ENCODE measurements at places on chromosomes 2 and 18.
A peak's percentile ranks its signal among the peaks of the same experiment; 100 is the strongest.

DNA sequence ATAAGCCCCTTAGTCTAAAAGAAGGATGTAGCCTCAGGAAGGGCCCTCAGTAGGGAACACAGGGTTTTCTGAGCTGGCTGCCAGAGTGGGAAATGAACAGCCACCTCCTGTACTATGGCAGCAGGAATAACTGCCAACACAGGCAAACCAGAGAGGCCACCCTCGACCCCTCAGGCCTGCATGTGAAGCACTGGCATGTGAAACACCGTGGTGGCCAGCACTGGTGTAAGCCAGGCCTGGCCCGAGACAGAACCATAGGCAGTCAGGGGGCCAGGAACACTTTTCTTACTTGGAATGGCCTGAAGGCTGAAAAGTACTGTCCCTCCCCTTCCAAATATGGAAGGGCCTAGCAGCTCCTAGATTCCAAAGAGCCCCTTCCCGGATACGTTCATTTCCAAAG lies 28.2 kb downstream of the SFXN5 start:
- DNase-seq, result no peak

DNA sequence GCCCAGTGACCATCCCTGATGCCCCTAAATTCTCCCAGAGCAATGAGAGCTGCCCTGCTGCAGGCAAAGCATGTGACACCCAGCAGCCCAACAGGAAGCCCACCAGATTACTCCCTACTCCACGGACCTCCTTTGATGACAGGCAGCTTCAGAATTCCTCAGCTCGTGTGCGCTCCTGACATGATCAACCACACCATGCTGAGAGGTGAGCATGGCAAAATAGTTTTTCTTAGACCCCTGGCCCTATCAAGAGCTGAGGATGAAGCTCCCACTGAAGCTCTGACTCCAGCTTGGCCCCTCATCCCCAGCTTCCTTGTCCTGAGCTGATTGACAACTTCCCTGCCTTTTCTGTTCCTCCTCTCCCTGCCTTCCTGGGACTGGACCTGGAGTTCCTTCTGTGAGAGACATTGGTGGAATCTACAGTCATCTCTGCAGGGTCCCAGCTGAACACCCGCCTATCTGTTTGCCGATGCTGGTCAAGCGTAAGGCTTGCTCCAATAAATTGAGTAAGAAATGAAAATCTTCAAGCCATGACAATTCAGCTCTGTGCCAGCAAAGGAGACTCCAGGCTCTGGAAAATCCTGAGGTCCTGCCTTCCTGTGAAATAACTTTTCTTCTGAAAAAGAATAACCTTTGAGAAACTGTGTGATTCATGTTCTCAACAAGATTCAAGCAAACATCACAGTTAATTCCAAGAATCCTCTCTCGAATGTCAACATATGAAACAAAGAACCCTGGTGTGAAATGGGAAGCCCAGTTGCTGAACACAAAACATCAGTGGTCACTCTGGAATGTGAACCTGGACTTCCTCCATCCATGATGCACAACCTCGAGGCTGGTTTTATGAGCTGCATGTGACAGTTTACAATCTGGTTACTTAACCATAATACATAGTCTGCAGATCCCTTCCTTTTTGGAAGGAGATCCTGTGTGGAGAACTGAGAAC lies 201.1 kb downstream of the SPP2 start:
- DNase-seq, result no peak

- no peak for DNase-seq
These were observed 411.5 kb downstream of the TGIF1 start for GRCh38 chr18:3861495-3861894.

- DNase-seq, result no peak
These were observed 18.2 kb downstream of the PTPRM start for GRCh38 chr18:7585276-7585670.

DNA sequence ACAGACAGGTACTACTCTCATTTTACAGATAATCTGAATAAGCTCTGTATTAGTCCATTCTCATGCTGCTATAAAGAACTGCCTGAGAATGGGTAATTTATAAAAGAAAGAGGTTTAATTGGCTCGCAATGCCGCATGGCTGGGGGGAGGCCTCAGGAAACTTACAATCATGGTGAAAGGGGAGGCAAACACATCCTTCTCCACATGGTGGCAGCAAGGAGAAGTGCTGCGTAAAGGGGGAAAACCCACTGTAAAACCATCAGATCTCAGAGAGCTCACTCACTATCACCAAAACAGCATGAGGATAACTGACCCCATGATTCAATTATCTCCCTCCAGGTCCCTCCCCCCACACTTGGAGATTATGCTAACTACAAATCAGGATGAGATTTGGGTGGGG lies 254.4 kb downstream of the KCNE4 start:
- DNase-seq, result no peak

DNA sequence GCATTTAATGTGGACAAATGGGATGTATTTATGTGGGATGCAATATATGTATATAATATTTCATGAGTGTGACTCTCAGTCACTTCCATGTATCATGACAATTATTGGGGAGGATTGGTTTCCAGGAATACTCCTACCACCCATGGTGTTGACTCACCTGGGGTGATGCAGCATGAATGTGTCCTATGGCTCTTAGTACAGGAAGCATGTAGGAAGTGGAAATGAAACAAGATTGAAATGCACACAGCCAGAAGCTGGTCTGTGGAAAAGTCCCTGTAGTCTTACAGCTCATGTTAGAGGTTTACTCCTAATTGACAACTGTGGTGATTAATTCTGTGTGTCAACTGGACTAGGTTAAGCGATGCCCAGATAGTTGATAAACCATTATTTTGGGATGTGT lies 89.3 kb upstream of the HAAO start:
- DNase-seq, result no peak

GRCh38 chr2:232963913-232964312 lies 49.1 kb downstream of the NGEF start:
- no peak for DNase-seq

GRCh38 chr2:176109192-176109901 lies 2.3 kb downstream of the HOXD11 start:
- DNase-seq, result no peak

DNA sequence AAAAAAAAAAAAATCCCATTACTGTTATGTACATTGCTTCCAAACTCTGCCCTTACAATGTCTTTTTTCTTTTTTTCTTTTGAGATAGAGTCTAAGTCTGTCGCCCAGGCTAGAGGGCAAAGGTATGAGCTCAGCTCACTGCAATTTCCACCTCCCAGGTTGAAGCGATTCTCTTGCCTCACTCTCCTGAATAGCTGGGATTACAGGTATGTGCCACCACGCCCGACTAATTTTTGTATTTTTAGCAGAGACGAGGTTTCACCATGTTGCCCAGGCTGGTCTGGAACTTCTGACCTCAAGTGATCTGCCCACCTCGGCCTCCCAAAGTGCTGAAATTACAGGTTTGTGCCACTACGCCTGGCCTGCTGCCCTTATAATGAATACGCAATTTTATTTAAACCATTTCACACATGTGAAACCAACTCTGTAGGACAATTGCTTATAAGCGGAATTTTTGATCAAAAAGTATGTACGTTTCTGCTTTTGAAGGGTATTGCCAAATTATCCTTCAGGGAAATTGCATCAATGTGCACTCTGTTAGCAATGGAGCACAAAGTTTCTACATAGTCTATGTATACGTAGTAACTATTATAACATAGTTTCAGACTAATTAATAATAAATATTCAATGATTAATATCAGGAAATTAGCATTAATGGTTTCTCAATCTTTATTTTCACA lies 55.7 kb upstream of the ACTR3 start:
- no peak for DNase-seq

DNA sequence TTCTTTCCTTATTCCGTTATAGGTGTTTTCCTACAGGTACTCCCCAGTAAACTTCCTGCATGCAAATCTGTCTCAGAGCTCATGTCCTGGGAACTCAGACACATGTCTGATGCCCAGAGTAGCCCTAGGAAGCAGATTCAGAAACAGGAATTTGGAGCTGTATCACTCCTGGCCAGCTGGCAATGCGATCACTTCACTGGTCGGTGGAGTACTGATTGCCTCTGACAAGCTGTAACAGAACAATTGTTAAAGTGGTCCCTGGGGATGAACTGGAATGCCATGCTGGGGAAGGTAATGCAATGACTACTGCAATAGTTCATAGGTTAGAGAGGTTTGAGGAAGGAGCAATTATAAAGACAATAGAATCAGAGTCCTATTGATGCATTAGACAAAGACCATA lies 131.6 kb upstream of the DOCK10 start:
- no peak for DNase-seq

GRCh38 chr2:43480874-43481273 lies 115.0 kb downstream of the THADA start:
- DNase-seq, result no peak

GRCh38 chr2:188975497-188976102 lies 1.4 kb downstream of the COL3A1 start:
- no peak for DNase-seq

DNA sequence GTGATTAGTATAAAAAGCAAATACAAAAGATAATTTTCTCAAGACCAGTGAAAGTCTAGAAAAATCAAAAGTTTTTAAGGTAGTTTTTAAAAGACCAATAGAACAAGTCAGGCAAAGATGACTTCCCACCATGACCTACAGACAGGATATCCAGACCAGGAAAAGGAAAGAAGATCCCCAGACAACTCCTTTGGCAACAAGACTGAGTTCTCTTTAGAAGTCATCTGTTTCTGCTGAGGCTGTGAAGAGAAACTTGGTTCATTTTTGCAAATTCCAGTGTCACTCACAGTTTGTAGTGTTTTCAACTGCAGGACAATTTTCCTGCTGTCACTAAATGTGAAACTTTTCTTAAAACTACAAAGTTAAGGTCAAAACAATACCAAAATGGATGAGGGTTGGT lies 240.9 kb upstream of the SIX2 start:
- no peak for DNase-seq

GRCh38 chr2:216159646-216160045 lies 50.5 kb downstream of the XRCC5 start:
- DNase-seq, result no peak

DNA sequence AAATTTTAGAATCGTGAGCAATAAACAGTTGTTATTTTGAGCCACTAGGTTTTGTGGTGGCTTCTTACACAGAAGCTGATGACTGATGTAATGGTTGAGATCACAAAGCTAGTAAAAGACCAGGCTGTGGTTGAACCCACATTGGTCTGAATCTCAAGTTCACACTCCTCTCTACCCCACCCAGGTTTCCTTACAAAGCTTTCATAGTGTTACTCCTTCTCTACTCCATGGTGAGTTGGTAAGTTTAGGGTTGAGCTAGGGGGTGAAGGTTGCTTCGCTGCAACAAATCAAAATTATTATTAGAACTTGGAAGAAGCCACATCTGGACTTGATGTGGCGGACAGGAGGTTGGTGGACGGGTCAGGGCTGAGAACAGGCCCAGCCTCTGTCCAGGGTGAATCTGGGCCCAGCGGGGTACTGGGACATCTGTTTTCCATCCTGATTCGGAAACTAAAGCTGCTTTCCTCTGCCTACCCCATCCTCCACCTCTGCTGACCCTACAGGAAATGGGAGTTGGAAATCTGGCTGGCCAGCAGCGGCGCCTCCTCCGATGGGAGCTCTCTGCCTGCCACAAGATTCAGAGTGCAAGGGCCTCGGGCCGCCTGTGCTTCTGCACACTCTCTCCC lies 86.3 kb downstream of the ZFP36L2 start:
- DNase-seq, result peak; percentile 56

DNA sequence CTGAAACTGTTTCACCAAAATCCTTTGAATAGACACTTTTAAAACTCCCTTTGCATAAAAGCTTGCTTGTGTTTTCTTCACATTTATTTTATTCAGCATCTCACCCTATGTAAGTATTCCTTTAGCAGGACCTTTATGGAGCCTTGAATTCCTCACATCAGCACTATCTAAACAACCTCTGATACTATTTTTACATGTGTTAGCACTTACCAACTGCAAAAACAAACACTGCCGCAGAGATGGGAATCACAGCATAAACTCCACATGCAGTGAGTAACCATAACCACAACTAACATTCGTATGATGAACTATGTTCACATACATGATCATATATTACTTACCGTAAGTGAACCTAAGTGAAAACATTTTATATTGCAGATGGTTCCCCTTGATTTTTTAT lies 15.4 kb downstream of the FBXO15 start:
- no peak for DNase-seq

GRCh38 chr18:22550366-22550765 lies 132.7 kb upstream of the CTAGE1 start:
- no peak for DNase-seq

DNA sequence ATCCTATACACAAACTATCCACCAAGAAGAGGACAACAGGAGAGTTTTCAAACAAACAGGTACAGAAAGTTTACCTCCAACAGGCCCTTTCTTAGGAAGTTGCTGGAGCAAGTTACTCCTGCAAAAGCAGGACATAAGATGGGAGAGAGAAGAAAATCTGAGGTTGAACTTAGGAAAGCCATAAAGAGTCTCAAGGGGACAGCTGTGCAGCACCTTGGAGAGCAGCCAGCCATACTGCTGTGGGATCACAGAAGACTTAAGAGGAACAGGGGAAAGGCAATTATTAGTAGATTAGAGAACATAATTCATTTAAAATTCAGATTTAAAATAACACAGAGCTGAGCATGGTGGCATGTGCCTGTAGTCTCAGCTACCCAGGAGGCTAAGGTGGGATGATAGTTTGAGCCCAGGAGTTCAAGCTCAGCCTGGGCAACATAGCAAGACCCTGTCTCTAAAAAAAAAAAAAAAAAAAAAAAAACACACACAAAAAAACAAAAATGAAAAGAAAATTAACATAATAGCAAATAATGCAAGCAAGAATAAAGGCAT lies 148.1 kb upstream of the SIX3 start:
- DNase-seq, result no peak

DNA sequence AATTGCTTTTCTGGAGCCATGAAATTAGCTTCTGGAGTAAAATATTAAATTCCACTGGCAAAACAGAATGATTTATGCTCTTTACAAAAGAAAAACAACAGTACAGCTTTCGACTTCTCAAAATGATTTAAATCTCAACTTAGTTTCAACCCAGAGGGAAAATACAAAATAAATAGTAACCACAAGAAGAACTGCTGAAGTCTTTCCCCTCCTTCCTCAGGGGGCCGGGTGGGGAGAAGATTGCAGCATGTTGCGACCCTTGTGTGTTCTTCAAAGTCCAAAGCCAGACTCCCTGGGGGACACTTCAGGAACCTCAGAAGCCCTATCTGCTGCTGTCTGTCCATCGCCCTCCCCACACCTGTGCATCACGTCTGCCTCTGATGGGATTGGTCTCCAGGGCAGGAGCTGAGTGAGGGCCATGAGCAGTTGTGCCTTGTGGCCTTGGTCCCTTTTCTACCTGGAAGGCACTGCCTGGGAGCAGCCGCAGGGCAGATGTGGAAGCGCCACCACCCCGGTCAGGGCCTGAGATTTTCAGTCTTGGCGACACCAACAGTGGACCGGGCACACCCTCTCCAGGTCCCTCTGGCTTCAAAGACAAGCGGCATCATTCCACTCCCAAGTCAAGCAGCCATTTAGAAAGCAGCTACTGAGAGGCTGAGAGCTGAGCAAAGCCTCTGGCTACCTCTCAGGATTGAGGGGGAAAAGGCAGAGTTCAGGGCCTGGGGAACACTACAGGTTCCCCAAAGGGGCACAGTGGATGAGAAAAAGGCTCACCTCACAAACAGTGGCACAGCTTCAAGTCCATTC lies 210.1 kb upstream of the RAB6C start:
- no peak for DNase-seq
